ENCODE measurements at places on chromosomes 12 and 14.

- DNase-seq, result no peak
These were observed 10.2 kb upstream of the GPX2 start for GRCh38 chr14:64952598-64953309.

DNA sequence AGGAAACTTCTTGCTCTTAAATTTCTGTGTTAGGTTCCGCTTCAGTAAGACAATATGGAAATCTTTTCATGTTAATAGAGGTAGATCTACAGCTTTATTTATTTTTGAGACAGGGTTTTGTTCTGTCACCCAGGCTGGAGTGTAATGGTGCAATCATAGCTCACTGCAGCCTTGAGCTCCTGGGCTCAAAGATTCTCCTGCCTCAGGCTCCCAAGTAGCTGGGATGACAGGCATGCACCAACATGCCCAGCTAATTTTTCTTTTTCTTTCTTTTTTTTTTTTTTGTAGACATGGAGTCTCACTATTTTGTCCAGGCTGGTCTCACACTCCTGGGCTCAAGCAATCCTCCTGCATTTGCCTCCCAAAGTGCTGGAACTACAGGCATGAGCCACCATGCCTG lies 70.1 kb downstream of the DAO start:
- DNase-seq, result no peak

GRCh38 chr14:55609681-55610080 lies 29.7 kb downstream of the KTN1 start:
- no peak for DNase-seq

- DNase-seq, result peak; percentile 76
These were observed 17.1 kb upstream of the OR10P1 start for GRCh38 chr12:55619354-55620138.

- no peak for DNase-seq
These were observed 25.0 kb downstream of the SYNDIG1L start for GRCh38 chr14:74400919-74401503.

- no peak for DNase-seq
These were observed 277.1 kb downstream of the FOXG1 start for GRCh38 chr14:29043737-29044136.

DNA sequence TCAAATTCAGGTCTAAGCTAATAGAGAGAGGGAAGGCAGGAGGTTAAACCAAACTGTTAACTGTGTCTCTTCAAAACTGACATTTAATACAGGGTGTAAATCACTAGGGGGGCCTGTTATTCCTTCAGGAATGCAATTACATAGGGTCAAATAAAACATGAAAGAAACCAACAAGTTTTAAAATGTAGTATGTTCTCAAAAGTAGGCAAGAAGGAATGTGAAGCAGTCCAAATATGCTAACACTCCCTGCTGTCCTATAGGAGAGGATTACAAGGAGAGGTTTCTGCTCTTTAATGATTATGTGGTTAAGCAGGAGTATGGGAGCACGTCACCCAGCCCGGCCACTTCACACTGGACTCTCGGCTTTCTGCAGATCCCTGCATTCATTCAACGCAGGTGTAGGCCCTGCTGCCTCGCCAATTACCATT lies 42.5 kb upstream of the BMP4 start:
- peak; percentile 11 for DNase-seq

- DNase-seq, result no peak
These were observed 169.3 kb downstream of the EMP1 start for GRCh38 chr12:13365748-13366366.

DNA sequence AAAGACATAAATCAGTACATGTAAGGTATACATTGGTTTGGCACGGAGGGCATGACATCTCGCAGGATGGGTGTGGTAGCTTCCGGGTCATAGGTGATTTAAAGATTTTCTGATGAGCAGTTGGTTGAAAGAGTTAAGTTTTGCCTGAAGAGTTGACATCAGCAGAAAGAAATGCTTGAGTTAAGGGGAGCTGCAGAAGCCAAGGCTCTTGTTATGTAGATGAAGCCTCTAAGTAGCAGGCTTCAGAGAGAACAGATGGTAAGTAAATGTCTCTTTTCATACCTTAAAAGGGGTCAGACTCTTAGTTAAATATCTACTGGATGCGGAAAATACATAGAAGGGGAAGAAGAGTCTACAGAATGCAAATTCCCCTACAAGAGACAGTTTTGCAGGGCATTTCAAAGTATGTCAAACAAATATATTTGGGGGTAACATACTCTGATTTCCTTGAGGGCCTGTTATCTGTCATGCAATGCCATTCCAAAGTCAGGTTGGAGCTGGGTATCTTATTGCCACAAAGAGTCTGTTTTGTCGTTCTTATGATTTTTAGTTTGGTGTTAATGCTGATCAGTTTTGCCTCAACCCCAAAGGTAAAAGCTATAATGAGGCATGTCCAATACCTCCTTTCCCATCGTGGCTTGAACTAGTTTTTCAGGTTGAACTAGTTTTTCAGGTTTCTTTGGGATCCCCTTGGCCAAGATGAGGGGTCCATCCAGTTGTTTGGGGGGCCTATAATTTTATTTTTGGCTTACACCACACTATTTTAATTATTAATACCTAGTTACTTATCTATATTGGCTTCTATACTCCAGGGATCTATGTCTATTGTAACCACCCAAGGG lies 67.0 kb downstream of the PTHLH start:
- DNase-seq, result no peak

GRCh38 chr14:44700694-44701093 lies 193.6 kb upstream of the FSCB start:
- DNase-seq, result no peak

All from urinary bladder (tissue), 4 donors.